ENCODE measurements at places on chromosomes 3 and 15.

DNA sequence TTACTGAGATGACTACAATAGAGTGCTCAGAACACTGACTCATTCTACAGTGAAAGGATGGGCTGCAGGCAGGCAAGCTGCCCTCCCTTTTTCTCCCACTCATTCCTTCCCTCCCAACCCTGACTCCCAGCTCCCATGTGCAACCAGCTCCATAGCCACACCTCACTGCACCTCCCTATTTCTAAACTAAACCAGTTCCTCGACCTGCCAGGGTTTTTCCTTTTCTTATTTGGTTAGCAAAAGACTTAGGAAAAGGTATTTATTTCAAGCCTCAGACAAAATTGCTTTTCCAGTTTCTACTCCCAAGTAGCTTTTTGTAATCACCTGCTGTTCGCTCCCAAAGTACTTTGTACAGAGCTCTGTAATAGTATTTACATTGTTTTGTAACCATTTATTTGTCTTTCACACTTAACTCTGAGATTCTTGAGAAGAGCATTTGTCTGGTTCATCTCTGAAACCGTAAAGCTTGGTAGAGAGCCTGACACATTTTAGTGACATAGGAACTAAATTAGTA, 2.2 kb downstream of the AADAC start:
- DNase-seq: no peak

DNA sequence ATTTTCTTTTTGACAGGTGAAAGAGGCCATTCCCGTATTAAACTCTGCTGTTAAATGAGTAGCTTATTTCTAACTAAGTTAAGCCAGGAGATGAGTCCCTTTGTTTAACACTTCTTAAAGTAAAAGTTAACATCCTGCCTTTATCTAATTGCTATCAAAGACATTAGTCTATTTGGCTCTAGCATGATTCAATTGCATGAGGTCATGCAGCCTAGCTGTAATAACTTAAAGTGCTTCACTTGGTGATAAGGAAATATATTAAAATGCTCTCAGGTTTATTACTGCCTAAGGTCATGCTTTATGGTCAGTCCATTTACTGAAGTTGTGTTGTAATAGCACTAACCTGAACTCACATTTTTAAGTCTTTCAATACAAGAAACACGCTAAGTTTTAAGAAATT, 82.3 kb upstream of the MLF1 start:
- no peak for DNase-seq

- DNase-seq: no peak
Measured at GRCh38 chr3:178406206-178406605, 130.0 kb upstream of the KCNMB2 start.

DNA sequence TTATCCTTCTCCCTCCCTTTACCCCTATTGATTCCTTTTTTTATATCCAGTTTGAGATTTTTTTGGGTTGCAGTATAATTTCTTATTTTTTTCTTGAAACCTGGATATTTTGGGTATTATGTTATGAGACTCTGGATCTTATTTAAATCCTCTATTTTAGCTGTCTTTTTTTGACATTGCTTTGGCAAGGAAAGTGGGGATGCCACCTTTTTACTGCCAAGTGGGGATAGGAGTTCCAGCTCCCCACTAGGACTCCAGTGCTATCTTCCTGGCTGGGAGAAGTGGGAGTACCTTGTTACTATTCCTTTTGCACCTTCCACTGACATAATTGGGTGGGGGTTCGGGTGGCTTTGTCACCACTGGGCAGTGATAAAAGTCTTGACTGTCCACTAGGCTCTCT, 87.9 kb downstream of the SATB1 start:
- no peak for DNase-seq

GRCh38 chr15:74221399-74222239, 14.5 kb upstream of the CCDC33 start:
- DNase-seq: no peak

DNA sequence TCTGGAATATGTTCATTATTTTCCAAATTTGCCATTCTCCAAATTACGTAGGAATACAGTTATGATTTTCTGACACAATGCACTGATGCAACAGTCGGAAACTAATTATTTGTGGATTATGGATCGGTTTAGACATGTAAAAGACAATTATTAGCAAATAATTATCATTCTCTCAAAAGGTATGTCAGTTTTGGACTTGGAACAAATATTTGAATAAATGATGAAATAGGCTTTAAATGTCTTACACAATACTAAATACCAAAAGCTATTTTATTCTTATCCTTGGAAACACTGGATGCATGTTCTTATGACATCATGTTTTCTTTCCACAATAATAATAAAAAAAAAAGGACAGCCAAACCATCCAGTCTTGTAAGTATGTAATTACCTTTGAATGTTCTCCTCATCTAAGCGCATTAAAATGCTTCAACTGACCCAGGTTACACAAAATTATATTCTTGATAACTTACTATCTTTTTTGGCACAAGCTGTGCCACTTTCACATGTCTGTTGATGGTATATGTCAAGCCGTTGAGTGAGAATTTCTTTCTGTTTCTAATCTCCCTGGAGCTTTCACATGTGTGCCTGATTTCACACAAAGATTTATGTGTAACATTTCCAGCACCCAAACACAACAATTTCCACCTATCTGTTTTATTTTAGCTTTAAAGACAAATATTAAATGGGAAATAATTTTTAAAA, 238.5 kb upstream of the ZNF385D start:
- no peak for DNase-seq

DNA sequence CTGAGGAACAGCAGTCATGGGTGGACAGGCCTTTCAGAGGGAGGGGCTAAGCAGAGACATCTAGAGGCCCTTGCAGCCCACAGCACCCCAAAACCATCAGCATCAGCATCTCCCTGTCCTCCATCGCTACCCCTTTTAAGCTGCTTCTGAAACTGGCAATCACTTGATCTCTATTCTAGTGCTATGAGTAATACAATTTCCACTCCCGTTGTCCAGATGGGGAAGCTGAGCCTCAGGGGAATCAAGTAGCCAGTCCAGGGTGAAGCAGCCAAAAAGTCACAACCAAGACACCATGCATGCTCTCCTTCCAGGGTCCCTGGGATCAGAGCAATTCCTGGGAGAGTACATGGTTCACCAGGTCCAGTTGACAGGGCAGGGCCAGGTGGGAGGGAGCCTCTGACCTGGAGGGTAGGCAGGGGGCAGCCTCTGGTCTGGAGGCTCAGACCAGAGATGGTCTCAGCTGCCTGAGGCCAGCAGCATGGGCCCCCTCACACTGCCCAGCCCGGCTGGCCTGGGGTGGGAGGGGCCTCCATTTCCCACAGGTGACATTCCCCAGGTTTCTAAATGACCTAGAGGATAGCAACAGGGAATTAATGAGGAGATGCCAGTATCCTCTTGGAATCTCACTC, 30.0 kb downstream of the KLHL25 start:
- DNase-seq: no peak

DNA sequence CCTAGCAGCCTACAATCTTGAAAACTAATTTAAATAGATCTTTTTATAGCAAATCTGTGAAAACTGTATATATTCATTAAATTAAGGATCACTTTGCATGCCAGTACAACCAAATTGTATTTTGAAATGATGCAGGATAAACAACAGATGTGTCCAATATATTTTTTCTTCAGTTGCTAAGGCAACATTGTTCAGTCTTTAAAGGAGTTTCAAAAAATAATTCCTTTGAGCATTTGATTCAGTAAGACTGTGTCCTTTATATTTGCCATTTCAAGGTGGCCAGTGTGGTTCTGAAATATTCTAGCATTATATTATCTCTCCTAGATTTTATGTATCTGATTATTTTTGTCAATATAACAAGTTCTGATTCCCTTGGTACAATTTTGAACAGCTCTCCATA, 254.7 kb downstream of the PLOD2 start:
- DNase-seq: no peak

GRCh38 chr3:38698760-38699159, 49.3 kb upstream of the SCN5A start:
- no peak for DNase-seq

DNA sequence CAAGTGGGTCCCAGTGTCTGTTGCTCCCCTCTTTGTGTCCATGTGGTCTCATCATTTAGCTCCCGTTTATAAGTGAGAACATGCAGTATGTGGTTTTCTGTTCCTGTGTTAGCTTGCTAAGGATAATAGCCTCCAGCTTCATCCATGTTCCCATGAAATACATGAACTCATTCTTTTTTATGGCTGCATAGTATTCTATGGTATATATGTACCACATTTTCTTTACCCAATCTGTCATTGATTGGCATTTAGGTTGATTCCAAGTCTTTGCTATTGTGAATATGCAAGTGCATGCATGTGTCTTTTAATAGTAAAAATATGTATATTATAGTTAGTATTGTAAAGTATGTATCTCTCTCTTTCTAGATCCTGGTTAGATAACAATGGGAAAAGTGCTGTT, 53.9 kb downstream of the TCAIM start:
- DNase-seq: no peak

GRCh38 chr3:42698216-42698910, 4.2 kb downstream of the HHATL start:
- no peak for DNase-seq

GRCh38 chr3:61894988-61895935, 333.9 kb downstream of the PTPRG start:
- peak; percentile 57 for DNase-seq

DNA sequence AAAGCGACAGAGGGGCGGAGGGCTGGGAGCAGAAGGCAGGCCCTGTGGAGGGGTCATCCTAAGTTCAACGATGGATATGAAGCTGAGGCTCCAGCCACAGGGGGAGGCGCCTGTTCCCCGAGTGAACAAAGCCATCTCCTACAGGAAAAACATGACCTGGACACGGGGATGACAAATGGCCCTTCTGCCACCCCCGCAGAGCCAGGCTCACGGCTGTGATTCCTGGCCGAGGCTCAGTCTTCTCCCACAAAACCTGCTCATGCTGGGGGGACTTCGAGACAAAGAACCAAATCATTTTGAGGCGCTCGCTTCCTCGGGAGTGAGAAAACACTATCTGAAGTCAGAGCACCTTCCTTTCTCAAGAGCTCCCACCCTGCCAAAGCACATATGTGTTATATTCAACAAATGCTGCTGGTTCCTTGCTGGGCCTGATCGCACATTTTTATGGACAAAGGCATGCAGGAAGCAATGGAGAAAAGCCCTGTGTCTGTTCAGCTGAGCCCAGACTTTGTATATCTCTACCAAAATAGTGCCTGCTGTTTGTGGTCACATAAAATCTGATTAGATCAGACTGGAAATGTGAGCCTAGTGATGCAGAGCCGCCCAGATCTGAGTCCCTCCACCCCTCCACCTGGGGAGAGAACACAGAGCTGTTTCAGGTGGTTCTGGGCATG, 5.6 kb downstream of the RBP1 start:
- no peak for DNase-seq

DNA sequence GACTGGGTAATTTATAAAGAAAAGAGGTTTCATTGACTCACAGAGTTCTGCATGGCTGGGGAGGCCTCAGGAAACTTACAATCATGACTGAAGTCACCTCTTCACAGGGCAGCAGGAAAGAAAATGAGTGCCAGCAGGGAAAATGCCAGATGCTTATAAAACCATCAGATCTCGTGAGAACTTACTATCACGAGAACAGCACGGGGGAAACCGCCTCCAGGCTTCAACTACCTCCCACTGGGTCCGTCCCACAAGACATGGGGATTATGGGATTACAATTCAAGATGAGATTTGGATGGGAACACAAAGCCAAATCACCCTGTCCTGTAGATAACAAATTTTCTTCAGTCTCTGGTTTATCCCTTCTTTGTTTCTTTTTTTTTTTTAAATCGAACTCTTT, 31.0 kb upstream of the AVEN start:
- DNase-seq: no peak

DNA sequence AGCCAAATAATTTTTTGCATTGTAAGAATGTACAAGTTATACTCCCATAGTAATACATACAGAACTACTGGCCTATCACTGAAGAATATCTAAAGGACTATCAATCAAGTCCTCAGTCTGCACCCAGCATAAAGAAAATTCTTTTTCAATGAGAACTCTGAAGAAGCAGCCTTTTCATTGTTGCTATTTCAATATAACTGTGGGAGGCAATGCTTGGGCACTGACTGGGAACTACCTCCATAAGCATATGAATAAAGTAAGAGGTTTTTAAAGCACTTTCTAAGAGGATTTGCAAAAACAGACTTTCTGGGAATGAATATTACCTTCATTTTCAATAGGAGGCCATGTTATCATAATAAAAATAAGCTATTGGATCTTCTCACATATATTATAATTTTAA, 24.6 kb upstream of the NECTIN3 start:
- no peak for DNase-seq

DNA sequence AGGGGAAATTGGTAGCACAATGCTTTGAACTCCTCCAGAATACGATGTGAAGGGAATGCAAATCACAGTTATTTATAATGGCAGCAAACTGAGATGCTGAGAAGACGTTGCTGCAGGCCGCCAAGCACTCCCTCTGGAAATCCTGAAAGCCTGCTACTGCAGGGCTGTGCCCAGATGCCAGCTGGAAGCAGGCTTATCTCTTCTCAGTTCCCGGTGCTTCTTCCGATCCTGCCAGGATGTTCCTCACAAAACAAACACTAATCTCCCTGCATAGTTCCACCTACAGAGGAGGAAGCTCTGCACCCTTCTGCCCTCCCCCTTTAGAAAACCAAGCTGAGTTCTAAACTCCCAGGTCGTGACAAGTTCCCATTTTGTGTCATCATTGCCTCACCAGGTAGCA, 201.7 kb upstream of the BCL6 start:
- DNase-seq: no peak

- no peak for DNase-seq
Measured at GRCh38 chr3:168424059-168424734, 328.5 kb upstream of the GOLIM4 start.

DNA sequence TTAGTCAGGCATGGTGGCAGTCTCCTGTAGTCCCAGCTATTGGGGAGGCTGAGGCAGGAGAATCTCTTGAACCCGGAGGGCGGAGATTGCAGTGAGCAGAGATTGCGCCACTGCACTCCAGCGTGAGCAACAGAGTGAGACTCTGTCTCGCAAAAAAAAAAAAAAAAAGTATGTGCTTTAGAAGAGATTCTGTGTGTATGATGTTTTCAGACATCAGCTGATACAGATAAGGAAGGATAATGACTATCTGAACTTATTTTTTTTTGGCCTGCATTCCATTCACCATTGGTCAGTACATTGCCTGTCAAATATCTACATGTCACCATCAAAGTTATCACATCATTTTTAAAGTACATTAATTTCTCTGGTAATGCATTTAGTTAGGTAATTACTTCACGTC, 17.4 kb downstream of the C3orf38 start:
- DNase-seq: no peak

- no peak for DNase-seq
Measured at GRCh38 chr3:146702237-146702636, 97.1 kb upstream of the PLSCR5 start.

Measured in GM18507 (cell line).